ENCODE measurements at places on chromosomes 4 and X.
A peak's percentile ranks its signal among the peaks of the same experiment; 100 is the strongest.

DNA sequence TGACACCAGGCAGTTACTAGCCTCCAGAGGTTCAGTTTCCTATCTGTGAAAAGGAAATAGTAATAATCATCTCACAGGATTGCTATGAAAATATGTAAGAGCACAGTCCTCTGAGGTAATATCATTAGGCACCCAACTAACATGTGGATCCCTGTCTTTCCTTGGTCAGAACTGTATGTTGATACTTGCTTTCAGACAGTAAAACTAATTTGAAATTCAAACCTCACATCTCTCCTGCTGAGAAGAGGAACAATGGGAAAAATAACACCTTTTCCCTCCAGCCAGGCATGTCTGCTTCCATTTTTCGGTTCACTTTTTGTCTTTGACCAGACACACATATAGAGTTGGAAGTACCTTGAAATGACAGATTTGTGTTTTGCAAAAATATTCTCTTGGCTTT is 262.7 kb downstream of the IL15 start:
- H3K27ac ChIP-seq: no peak overlapping the region
- no peaks in the 10 kb centered on the region for H3K4me1 ChIP-seq
- no peak overlapping the region for H3K4me3 ChIP-seq
- H3K36me3 ChIP-seq: no peaks in the 10 kb centered on the region

DNA sequence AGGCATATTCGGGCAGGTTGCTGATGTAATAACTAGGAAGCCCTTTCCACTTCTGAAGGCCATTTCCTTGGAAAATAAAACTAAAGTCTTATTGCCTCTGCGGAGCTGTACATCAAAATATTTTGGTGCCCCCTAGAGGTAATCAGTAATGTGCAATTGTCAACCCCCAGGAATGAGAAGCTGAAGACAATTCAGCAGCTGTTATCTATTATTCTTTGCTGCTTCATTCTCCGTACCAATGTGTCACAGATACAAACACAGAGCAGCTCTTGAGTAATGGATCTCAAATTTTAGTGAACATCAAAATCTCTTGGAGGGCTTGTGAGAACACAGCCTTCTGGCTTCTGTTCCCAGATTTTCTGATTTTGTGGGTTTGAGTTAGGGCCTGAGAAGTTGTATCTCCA is 3.5 kb upstream of the SLIT2 start:
- no peaks in the 10 kb centered on the region for H3K4me1 ChIP-seq
- H3K4me3 ChIP-seq: no peak overlapping the region
- no peak overlapping the region for H3K27ac ChIP-seq
- no peak for DNase-seq
- peaks cover 22% of the 10 kb centered on the region for H3K27me3 ChIP-seq
- no peaks in the 10 kb centered on the region for H3K36me3 ChIP-seq

- peak overlapping the region; percentile 76 for H3K27ac ChIP-seq
- H3K4me1 ChIP-seq: no peaks in the 10 kb centered on the region
- H3K4me3 ChIP-seq: no peak overlapping the region
Measured at GRCh38 chrX:106898462-106898861, 4.7 kb downstream of the RIPPLY1 start.

GRCh38 chrX:17993062-17993461 is 132.0 kb upstream of the RAI2 start:
- DNase-seq: no peak
- H3K27me3 ChIP-seq: no peaks in the 10 kb centered on the region
- no peaks in the 10 kb centered on the region for H3K36me3 ChIP-seq
- H3K4me3 ChIP-seq: no peak overlapping the region
- no peaks in the 10 kb centered on the region for H3K4me1 ChIP-seq

DNA sequence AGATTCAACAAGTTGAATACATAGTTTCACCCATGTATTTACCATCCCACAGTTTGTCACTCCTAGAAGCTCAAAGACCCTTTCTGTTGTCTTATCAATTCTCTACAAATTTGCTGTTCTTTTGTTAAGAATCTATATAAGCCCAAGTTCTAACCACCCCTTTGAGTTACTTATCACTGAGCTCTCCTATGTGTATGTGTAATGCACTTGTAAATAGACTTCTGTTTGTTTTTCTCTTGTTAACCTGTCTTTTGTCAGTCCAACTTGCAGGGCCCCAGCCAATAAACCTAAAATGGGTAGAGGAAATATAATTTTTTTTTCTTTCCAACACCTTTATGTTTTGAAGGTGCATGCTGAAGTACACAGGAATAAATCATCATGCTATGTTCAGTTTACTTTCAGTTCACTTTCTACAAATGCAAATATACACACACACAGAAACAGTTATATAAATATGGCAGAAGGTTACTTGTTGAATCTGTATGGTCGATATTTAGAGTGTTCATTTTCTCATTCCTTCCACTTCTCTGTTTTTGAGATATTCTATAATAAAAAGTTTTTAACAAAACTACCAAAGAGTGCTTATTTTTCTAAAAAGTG is 22.3 kb upstream of the CLOCK start:
- DNase-seq: no peak
- no peak overlapping the region for H3K4me3 ChIP-seq
- H3K27me3 ChIP-seq: no peaks in the 10 kb centered on the region
- H3K36me3 ChIP-seq: no peaks in the 10 kb centered on the region

DNA sequence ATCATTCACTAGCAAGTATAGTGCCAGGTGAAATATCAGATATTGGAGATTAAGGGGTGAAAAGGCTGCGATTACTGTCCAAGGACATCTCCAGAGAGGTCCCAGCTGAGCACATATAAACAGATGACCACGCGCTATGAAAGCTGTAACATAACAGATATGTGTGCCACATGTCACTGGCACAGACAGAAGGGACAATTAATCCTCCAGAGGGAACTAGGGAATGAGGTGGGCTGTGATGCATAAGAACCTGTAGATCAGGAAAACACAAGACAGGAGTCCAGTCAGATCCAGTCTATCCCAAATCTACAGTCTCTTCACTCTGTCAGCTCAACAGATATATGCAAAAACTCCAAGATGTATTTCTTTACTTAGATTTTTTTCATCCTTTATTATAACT is 157.2 kb downstream of the LDB2 start:
- H3K4me3 ChIP-seq: no peak overlapping the region
- H3K27me3 ChIP-seq: peaks cover 10% of the 10 kb centered on the region
- no peak for DNase-seq
- no peak overlapping the region for H3K27ac ChIP-seq
- no peaks in the 10 kb centered on the region for H3K4me1 ChIP-seq

DNA sequence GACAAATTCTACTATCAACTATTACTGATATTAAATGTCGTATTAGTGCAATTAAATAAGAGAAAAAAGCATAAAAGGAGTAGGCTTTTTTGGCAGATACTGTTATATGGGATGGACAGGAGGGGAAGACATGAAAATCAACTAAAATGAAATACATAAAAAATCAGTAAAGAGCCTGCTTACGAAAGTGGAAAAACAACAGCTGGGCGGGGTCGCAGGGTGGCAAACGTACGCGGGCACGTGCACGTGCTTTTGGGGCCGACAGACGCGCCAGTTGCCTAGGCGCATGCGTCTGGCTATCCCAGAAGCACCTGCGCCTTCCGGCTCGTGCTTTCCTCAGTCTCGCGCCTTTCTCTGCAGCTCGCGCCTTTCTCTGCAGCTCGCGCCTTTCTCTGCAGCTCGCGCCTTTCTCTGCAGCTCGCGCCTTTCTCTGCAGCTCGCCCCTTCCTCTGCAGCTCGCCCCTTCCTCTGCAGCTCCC is at the start of gene YY2:
Gene YY2 (plus strand): TSS at position 51 of the 479 bp plus-strand sequence. CDS start 498 bp downstream, outside the sequence.
- H3K4me1 ChIP-seq: peaks cover 1% of the 10 kb centered on the region
- peaks cover 16% of the 10 kb centered on the region for H3K36me3 ChIP-seq
- no peak within 1 kb of the TSS for H3K4me3 ChIP-seq
- no peak for DNase-seq
- H3K27me3 ChIP-seq: no peaks in the 10 kb centered on the region

DNA sequence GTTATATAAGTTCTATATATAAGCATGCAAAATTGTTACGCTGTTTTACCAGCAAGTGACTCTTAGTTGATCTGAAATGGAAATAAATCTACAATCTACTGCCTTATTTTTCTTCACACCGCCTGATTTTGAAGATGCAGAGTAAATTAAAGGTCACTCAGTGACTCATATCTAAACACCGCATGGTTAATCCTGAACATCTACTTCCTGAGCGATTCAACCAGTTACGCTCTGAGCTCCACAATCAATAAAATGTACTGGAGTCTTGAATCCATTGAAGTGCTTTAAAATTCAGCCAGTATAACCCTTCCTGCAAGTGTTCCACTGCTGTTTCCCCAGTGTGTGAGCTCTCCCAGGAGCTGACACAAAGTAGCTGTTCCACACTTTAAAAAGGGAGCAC is 192.8 kb downstream of the SLC7A11 start:
- H3K4me3 ChIP-seq: no peak overlapping the region
- no peaks in the 10 kb centered on the region for H3K27me3 ChIP-seq
- no peak overlapping the region for H3K27ac ChIP-seq
- no peaks in the 10 kb centered on the region for H3K4me1 ChIP-seq
- H3K36me3 ChIP-seq: no peaks in the 10 kb centered on the region
- DNase-seq: no peak

GRCh38 chrX:45011131-45011530 is 138.1 kb downstream of the KDM6A start:
- no peaks in the 10 kb centered on the region for H3K27me3 ChIP-seq
- no peak for DNase-seq
- H3K4me3 ChIP-seq: no peak overlapping the region
- H3K4me1 ChIP-seq: peaks cover 42% of the 10 kb centered on the region
- H3K27ac ChIP-seq: no peak overlapping the region

DNA sequence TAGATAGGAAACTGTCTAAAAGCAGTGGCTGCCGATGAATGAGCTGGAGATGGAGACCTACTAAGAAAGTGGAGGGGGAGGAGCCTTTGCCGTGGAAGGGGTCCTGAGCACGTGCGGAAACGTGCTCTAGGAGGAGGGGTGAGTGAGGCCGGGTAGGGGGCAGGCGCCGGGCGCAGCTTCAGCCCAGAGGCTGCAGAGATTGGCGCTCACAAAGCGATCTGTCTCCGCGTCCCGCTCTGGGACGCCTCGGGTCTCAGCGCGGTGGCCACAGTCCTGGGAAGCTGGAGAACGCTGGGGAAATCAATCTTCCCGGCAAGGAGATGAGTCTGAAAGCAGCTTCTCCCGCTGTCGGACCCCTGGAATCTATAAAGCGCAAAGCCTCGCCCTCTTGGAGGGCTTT is 444 bp upstream of the ARHGAP6 start:
- H3K27ac ChIP-seq: no peak overlapping the region
- peak overlapping the region; percentile 35 for H3K4me3 ChIP-seq
- peaks cover 63% of the 10 kb centered on the region for H3K27me3 ChIP-seq
- no peak for DNase-seq
- H3K4me1 ChIP-seq: no peaks in the 10 kb centered on the region

DNA sequence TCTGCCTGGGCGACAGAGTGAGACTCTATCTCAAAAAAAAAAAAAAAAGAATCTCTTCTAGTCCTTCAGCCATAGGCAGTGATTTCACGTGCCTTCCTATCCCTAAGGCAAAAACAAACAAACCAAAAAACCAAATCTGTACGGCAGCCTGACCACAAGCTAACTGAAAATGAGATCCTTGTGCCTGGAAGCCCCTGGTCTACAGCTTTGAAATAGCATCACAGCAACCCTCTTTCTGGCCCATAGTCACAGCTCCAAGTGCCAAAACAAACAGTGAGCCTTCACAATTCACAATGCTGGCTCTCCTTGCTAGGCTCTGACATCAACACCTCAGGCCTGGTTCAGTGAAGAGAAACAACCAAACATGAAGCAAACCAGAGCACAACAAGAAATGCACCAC is 46.1 kb downstream of the TMEM150C start:
- no peaks in the 10 kb centered on the region for H3K36me3 ChIP-seq
- H3K27ac ChIP-seq: no peak overlapping the region
- DNase-seq: no peak
- H3K4me3 ChIP-seq: no peak overlapping the region

- no peaks in the 10 kb centered on the region for H3K4me1 ChIP-seq
- DNase-seq: no peak
- no peak overlapping the region for H3K4me3 ChIP-seq
Measured at GRCh38 chrX:54427837-54428424, 12.3 kb upstream of the TSR2 start.

GRCh38 chr4:25874655-25875054 is 11.9 kb upstream of the SEL1L3 start:
- no peak overlapping the region for H3K4me3 ChIP-seq
- peaks cover 2% of the 10 kb centered on the region for H3K27me3 ChIP-seq
- H3K27ac ChIP-seq: no peak overlapping the region
- H3K36me3 ChIP-seq: no peaks in the 10 kb centered on the region
- peaks cover 4% of the 10 kb centered on the region for H3K4me1 ChIP-seq
- no peak for DNase-seq

GRCh38 chrX:21319323-21319722 is 54.9 kb upstream of the CNKSR2 start:
- no peak overlapping the region for H3K27ac ChIP-seq
- no peak overlapping the region for H3K4me3 ChIP-seq
- H3K36me3 ChIP-seq: no peaks in the 10 kb centered on the region
- H3K4me1 ChIP-seq: no peaks in the 10 kb centered on the region

GRCh38 chrX:28595346-28595745 is 8.1 kb downstream of the IL1RAPL1 start:
- H3K27me3 ChIP-seq: no peaks in the 10 kb centered on the region
- no peaks in the 10 kb centered on the region for H3K4me1 ChIP-seq

DNA sequence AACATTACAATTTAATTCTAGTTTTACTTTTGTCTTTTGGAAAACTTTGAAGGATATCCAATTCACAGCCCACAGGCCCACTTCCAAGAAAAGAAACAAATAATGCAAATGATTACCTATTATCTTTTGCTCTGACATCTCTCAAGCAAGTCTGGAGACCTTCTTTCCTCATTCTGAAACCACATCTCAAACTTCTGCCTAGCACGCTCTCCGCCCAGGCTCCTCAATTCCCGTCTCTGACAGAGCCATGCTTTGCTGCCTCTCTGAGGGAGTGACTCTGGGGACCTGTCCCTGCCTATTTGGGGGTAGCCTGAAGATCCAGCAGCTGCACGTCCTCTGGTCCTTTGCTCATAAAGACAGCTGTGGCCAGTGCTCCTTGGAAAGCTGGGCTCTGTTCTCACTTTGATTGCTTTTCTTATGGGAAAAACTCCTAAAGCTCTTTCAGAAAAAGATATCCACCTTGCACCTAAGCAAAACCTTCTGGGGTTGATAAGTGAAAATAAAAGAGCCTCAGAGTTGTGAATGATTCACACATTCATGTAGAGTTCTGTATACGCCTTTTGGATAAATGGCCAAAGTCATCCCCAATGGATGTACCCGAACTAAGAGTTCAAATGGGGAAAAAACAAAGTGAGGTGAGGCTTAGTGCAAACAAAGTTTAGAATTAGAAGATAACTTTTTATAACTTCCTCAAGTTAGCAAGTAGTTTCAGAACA is 72.4 kb upstream of the TNIP3 start:
- H3K4me3 ChIP-seq: no peak overlapping the region
- H3K36me3 ChIP-seq: no peaks in the 10 kb centered on the region
- H3K27me3 ChIP-seq: no peaks in the 10 kb centered on the region

- no peak for DNase-seq
- no peaks in the 10 kb centered on the region for H3K27me3 ChIP-seq
- H3K36me3 ChIP-seq: no peaks in the 10 kb centered on the region
- H3K27ac ChIP-seq: no peak overlapping the region
Measured at GRCh38 chrX:37755025-37755424, 24.8 kb upstream of the CYBB start.

GRCh38 chrX:67734111-67734753 is 190.4 kb downstream of the AR start:
- no peaks in the 10 kb centered on the region for H3K4me1 ChIP-seq
- H3K4me3 ChIP-seq: no peak overlapping the region
- no peak overlapping the region for H3K27ac ChIP-seq
- DNase-seq: no peak

GRCh38 chrX:15204130-15204751 is 65.6 kb downstream of the ASB9 start:
- H3K4me3 ChIP-seq: peak overlapping the region; percentile 31
- peaks cover 3% of the 10 kb centered on the region for H3K36me3 ChIP-seq
- peaks cover 20% of the 10 kb centered on the region for H3K4me1 ChIP-seq
- peak overlapping the region; percentile 66 for H3K27ac ChIP-seq
- DNase-seq: no peak

Measured in effector memory CD8-positive, alpha-beta T cell (primary cell).